ENCODE measurements at places on chromosomes 11 and 22. TPM values are rescaled to one million over a fixed set of nuclear protein-coding genes. Genes with fewer than 3 reads are reported as not detected.

PIWIL4 gene
- total RNA-seq, result 3.6 TPM

DNA sequence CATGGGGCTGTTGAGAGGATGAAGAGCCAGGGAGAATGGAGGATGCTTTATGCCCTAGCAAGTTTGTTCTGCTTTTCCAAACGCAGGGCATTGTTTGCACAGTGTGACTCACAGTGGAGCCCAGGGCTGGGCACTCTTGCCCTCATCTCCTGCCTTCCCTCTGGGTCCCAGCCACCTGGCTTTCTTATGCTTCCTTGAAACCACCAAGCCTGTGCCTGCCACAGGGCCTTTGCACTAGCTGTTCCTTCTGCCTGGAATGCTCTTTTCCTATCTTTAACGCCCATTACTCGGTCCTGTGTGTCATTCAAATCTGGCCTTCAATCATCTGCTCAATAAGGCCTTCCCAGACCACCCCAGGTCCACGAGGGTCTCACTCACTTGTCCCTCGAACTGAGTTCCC is 46.9 kb upstream of the RFPL3 start:
- DNase-seq, result no peak
- no peaks in the 10 kb centered on the region for H3K36me3 ChIP-seq
- H3K4me1 ChIP-seq, result no peaks in the 10 kb centered on the region
- no peaks in the 10 kb centered on the region for H3K27me3 ChIP-seq
- H3K27ac ChIP-seq, result no peak overlapping the region

DNA sequence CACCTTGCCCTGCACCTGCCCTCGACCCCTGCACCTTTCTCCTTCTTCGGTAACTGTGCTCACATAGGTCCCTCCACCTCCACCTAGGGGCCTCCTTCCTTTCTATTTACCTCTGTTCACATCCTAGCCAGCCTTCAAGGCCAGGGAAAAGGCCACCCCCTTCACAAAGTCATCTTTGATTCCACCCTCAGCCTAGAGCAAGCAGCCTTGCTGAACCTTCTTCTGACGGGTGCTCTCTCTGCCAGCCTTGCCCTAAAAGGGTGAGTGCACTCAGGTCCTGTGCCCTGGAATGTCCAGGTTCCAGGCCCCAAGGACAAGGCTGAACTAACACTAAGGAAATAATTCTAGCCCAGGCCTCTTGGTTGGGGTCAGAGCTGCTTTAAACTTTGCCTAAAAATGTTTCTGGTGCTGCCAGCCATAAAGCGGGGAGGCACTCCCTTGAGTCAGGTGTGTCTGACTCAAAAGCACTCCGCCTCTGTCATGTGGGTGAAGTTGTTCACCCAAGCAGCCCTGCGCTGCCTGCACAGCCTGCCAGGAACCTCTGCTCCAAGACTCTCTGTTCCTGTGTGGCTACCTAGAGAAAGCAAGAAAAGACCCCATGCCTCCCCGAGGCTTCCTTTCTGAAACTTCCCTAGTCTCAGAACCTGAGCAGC is 9.2 kb upstream of the FAM83F start:
- no peaks in the 10 kb centered on the region for H3K36me3 ChIP-seq
- no peaks in the 10 kb centered on the region for H3K27me3 ChIP-seq
- no peaks in the 10 kb centered on the region for H3K4me1 ChIP-seq
- H3K27ac ChIP-seq, result no peak overlapping the region
- no peak for DNase-seq

DNA sequence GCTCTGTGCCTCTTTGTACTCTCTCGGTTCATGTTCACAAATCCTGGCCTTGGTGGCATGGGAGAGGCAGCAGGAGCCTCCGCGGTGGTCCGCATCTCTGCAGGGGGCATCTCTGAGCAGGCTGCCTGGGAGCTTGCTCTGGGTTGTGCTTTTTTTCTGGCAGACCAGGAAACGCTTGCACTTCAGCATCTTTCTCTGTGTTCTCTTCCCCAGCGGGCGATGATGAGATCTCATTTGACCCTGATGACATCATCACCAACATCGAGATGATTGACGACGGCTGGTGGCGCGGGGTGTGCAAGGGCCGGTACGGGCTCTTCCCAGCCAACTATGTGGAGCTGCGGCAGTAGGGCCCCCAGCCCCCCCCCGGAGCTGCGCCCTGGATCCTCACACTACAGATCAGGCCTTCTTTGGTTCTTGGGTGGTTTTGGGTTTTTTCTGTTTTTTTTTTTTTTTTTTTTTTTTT is 36.5 kb downstream of the CTTN start:
- no peak overlapping the region for H3K27ac ChIP-seq
- no peak overlapping the region for H3K4me3 ChIP-seq
- DNase-seq, result no peak
- no peaks in the 10 kb centered on the region for H3K27me3 ChIP-seq

Measured in ovary (tissue), 10 donors.